ENCODE measurements at places on chromosomes 2 and 18.

- no peak for DNase-seq
Observed at GRCh38 chr2:237639836-237640220, 12.4 kb downstream of the LRRFIP1 start.

GRCh38 chr2:171822525-171823322 lies 71.3 kb downstream of the SLC25A12 start:
- no peak for DNase-seq

DNA sequence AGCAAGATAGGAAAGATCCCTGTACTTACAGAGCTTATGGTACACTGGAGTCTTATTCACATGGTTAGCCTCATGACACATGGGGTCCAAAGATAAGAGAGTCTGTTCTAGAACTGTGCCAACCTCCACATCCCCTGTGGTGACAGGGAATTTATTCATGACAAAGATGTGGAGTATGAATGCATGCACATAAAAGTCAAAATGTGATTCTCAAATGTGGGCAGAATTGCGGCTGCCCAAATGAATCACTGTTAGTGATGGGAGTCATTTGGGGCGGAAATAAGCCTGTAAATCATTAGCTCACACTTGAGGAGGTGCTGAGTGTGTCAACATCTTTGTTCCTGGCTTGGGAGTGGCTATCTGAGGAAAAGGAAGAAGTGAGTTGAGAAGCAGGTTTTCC lies 560.6 kb downstream of the SLC4A3 start:
- no peak for DNase-seq

- DNase-seq: peak; percentile 32
Observed at GRCh38 chr2:178397002-178397605, 53.9 kb downstream of the PRKRA start.

GRCh38 chr2:63842149-63843061 lies 709 bp downstream of the UGP2 start:
- DNase-seq: no peak

DNA sequence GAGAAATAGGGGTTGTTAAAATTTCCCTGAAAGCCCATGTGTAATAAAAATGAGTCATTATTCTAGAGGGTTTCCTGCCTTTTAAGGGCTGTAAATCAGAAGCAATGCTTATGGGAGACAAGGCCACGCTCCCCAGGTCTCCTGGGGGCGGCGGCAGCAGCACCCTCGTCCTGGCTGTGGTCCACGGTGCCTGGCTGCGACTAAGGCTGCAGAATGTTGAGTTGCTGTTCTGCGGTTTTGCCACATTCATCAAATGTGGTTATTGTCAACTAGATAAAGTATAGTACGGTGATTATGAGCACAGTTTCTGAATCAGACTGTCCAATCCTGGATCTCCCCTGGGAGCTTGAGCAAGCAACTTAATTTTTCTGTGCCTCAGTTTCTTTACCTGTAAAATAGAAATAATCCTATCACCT lies 11.9 kb upstream of the AGFG1 start:
- no peak for DNase-seq

DNA sequence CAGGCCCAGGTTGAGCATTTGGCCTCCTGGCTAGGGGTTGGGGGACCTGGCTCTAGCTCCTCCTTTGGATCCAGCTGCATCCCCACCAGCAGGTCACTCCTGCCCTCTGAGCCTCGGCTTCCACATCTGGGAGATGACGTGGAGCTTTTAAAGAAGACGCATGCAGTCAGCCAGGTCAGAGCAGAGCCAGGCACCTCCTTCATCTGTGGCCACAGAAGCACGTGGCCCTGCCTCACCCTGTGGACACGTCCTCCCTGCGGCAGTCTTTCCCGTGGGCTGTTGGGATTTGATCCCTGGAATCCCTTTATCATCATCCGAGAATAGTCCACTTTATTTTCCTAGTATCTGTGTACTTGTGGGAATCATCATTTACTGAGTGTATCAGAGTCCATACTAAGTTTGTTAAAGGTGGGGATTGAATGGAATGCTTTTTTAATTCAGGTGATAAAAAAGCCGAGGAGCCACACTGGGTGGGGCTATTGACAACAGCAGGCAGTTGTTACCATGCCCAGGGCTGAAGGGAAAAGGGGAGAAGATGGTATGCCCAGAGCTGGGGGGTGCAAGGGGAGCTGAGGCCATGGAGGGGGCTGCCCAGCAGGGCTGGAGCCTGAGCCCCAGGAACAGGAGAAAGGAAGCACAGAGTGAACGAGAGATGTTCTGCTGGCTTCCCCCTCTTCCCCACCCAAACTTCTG lies 170.1 kb downstream of the LAMA1 start:
- no peak for DNase-seq

- DNase-seq: no peak
Observed at GRCh38 chr18:75323821-75324585, 103.5 kb downstream of the SMIM21 start.

DNA sequence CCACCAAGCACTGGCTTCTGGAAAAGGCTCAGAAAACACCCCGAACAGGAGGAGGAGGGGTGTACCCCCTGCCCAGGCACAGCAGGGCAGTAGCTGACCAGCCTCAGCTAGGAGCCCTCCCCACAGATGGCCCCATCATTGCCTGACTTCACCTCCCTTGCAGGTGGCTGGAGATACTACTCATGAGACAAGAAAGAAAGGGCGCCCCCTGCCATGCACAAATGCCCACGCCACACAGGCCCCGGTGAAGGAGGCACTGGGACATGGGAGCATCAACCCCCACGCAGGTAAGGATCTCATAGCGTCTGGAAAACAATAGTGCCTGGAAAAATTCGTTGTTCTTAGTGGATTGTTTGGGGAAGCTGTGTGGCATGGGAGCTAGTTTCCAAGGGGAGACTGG lies 240.6 kb downstream of the TFCP2L1 start:
- peak; percentile 34 for DNase-seq
